T-cell (primary cell): ENCODE measurements at places on chromosomes 4 and X.

DNA sequence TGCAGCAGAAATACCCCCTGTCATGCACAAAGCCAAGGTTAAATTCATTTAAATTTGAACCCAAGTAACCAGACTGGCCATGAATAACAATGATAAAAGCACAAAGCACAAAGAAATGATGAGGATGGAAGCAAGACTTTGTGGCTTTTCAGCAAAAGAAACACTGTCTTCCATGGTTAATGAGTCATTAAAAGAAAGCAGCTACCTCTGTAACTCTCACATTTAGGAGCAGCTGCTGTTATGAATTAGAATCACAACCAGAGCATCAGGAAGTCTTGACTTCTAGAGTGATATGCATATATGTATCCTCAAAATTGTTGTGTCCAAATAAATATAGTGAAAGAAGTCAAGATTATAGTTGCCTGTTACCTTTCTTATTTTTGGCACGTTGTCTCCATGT, 70.7 kb upstream of the RPS6KA6 start:
- DNase-seq: no peak

- no peak for DNase-seq
Observed at GRCh38 chr4:99088023-99088449, 552 bp downstream of the ADH5 start.

GRCh38 chr4:160370046-160370445, 1267.2 kb downstream of the RAPGEF2 start:
- no peak for DNase-seq

GRCh38 chrX:3206314-3206713, 140.1 kb downstream of the MXRA5 start:
- DNase-seq: no peak

DNA sequence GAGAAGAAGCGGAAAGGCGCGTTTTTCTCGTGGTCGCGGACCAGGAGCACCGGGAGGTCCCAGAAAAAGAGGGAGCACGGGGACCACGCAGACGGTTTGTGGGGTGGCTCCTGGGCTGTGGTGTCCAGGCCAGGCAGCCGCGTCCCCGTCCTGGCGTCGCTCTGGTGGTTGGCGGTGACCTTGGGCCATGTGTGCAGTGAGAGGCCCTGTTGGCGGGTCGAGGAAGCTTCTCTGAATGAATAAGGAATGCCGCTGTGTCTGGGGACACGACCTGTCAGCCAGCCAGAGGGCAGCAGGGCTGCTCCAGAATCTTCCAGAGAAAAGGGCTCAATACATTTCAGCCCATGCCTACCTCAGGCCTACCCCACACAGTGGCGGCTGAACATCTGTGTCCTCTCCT, 24.3 kb upstream of the HGFAC start:
- DNase-seq: no peak

- no peak for DNase-seq
Observed at GRCh38 chr4:140135529-140136088, 18.4 kb downstream of the MAML3 start.
